ENCODE measurements at places on chromosomes 12 and 14.

- ATAC-seq = no peak
These were observed 6.1 kb upstream of the NECAP1 start for GRCh38 chr12:8075935-8076334.

DNA sequence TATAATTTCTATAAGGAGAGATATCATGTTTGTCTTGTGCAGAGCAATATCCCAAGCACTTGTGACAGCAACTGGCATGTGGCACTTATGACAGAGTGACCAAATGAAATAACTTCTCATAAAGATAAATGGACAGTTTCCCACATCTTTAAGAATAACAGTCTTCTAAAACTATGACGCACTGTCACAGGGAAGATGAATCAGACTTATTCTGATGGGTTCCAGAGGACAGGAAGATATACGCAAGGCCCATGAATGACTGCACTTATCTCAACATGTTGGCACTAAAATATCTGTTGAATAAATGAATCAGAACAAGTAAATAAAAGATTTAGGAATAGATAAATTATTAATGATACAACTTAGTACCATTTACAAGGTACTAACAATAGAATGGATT, 465.8 kb upstream of the SYT1 start:
- ATAC-seq = no peak

GRCh38 chr12:4819654-4820053, 90.1 kb upstream of the KCNA1 start:
- ATAC-seq = no peak

DNA sequence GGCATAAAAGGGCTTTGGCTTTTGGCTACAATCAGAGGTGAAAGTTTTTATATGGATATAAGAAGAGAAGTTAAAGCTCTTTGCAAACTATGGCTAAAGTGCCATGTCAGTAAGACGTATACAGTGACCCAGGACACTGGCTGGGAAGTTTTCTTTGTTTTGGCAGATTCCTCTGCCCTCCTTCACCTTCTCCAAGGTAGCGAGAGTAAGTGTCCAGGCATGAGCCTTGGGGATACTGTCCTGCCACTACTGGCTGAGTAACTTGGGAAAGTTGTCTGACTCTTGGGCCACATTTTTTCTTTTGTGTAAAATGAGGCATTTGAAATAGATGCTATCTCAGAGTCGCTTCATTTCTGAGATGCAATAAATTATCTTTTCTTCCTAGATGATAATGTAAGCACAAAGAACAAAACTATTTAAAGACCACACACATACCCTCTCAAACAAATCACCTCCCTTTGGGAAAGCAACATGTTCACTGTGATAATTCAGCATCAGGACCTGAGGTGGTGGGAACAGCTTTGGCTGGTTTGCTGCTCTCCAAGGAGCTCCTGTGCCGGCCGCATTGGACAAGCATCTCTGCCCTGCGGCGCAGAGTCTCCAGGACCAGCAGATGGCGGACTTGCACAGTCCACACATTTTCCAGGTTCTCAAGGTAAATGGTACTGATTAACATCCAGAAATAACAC, 106.3 kb downstream of the PTCSC3 start:
- peak; percentile 82 for ATAC-seq

DNA sequence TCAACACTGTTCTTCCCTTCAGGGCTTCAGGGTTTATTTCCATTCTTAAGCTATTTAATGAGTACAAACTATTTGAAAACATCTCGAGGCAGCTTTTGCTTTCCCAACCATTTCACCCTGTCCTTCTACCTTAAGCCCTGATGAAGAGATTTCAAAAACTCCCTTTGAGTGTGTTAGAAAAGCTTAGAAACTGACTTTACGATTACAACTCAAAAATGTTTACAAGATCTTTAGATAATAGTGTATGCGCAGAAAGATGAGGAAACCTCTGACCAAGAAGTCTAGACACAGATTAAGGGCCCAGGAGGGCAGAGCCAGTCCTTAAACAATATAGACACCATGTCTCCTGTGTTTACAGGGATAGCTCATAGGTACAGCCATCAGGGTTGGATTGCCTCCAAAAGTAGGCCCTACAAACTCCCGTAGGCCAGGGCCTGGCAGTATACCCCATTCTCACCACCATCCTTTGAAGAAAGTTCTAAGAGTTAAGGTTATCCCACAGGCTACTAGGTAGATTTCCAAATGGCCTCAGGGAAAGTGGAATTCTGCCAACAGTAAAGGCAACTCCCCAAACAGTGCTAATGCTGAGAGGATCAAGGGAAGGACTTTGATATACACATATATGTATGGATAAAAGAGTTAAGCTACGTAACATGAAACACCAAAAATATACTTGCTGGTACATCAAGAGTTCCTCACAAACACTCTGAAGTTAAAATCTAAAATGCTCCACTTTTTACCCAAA, 11.4 kb upstream of the SOS2 start:
- no peak for ATAC-seq

- peak; percentile 48 for ATAC-seq
These were observed 225.5 kb downstream of the EPS8 start for GRCh38 chr12:15563663-15564062.

DNA sequence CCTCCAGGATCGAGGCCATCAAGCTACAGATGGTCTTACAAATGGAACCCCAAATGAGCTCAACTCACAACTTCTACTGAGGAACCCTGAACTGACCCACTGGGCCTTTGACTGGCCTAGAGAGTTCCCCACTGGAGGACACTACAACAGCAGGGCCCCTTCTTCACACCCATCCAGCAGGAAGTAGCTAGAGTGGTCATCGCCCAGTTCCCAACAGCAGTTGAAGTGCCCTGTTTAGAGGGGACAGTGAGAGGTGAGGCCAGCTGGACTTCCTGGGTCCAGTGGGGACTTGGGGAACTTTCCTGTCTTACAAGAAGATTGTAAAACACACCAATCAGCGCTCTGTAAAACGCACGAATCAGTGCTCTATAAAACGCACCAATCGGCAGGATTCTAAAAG, 247.9 kb upstream of the BTG1 start:
- no peak for ATAC-seq

DNA sequence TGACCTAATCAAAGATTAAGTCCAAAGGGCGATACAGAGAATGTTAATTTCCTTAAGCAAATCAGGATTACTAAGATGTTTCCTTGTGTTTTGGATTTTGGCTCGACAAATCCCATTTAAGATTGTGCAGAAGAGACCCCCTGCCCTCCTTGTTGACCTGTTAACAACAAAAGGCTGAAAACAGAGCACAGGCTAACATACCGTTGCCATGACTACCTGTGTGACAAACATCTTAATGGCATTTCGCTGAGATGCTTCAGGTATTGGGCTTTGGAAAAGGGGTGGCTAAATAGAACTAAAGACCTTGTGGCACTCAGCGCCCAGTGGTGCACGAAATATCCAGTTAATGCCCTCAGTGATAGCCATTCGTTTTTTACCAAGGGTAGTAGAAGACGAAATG, 1532.3 kb upstream of the TMEM132C start:
- ATAC-seq = no peak

DNA sequence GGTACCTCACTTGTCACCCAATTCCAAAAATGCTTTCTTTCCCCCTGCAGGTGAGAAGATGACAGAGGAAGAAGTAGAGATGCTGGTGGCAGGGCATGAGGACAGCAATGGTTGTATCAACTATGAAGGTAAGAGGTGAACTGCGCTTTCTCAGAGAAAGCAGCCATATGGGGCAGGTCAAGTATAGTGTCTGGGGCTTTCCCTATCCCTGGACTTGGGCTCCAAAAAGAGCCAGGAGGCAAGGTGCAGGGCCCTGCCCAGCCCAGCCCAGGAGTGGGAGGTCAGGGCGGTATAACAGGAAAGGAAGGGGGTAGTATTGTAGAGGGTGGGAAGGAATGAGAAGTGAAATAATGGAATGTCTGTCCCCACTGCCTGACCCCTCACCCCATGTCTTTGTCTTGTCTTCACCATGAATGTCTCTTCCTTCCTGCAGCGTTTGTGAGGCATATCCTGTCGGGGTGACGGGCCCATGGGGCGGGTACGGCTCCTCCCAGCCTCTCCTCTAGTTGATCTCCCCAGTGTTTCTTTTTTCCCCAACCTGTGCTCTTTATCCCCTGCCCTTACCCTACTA, 2.1 kb downstream of the MYL6 start:
- peak; percentile 22 for ATAC-seq

GRCh38 chr14:51701951-51702350, 50.2 kb downstream of the FRMD6 start:
- ATAC-seq = no peak

- peak; percentile 1 for ATAC-seq
These were observed 8.1 kb downstream of the SHMT2 start for GRCh38 chr12:57237596-57237931.

DNA sequence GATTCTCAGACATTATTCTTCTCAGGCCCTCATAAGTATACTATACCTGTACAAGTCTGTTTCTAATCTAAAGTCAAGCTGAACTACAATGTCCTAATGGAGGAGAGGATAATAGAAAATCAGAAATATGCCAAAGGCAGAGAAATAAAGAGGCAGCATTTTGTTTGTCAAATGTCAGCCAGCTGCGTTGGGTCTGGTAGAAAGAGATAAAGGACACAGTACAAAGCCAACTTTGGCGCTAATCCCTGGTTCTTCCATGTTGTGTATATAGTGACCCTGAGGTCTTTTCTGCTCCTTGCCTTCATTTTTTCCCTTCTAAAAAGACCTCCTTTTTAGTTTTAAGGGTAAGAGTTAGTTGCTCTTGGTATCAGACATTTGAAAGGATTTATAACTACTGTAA, 103.1 kb downstream of the PRICKLE1 start:
- ATAC-seq = no peak

GRCh38 chr12:120237360-120238171, 28.0 kb downstream of the PXN start:
- peak; percentile 68 for ATAC-seq

DNA sequence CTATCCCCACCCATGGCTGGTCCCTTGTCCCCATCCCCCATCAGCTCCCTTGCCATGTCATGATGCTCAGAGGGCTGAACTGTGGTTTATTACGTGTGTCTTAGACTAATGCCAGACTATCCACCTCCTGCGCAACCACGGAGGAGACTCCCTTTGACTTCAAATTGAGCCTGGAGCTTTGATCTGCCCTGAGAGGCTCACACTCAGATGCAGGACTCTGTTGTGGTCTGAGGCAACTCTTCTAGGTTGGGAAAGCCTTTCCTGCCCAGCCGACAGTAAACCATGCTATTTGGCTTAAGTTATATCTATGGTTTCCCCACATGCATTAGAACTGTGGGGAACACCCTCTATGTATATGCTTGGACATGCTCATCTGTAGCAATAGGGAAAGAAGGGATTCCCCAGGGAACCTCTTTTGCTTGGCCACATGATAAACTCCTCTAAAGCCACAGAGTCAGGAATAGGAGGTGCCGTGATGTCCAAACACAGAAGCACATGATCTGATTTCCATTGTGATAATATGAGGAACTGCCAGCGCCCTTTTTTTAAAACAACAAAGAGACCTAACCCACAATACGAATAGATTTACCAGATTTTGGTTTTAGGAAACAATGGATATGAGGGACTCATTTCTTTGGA, 11.1 kb upstream of the LGALS3 start:
- ATAC-seq = peak; percentile 70

GRCh38 chr14:97021571-97022168, 224.5 kb downstream of the VRK1 start:
- peak; percentile 12 for ATAC-seq
